ENCODE measurements at places on chromosomes 6 and 20.
A peak's percentile ranks its signal among the peaks of the same experiment; 100 is the strongest.

GRCh38 chr6:139981768-139982181 lies 607.3 kb upstream of the CITED2 start:
- peak; percentile 92 for DNase-seq

- no peak for DNase-seq
These were observed 82.1 kb downstream of the PREP start for GRCh38 chr6:105320765-105321164.

DNA sequence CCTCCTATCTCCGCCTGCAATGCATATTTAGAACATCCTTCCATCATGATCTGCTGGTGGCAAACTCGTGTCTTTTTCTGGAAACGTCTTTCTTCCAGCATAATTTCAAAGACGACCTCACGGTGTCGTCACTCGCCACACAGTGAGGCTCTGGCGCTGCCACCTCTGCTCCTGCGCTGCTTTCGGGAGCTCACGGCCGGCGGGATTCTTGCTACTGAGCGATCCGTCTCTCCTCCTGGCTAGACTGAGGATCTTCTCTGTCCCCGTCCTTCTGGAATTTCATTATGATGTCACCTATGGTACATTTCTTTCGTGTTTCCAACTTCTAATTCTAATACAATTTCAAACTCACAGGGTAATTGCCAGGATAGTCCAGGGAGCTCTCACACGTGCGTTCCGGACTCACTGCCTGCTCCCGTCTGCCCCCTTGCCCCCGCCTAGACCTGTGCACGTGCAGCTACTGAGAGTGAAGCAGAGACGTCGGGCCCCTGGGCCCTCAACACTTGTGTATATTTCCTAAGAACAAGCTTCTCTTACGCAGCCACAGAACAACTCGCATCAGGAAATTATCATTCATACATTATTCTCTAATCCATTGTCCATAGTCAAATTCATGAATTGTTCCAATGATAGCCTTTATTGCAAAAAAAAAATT lies 25.5 kb upstream of the HELZ2 start:
- no peak for DNase-seq

GRCh38 chr20:64114356-64114971 lies 7.1 kb upstream of the NPBWR2 start:
- DNase-seq, result no peak

DNA sequence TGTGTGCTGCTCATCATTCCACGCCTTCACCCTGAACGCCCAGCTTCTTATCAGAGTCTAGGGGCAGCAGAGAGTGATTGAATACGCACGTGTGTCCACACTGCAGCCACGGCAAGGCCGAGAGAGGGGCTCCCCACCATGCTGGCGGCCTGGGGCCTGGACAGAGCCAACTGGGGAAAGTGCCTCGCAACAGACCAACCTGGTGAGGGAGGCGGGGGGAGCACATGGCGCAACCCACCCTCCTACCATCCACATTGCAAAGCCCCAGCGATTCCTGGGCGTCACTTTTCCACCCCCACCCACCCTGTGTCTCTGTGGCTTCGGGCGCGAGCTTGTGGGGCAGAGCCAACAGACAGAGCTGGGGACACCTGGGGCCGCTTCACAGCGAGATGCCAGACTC lies 66.4 kb upstream of the DUSP22 start:
- DNase-seq, result no peak

GRCh38 chr6:53310771-53311585 lies 37.8 kb downstream of the ELOVL5 start:
- DNase-seq, result peak; percentile 43

DNA sequence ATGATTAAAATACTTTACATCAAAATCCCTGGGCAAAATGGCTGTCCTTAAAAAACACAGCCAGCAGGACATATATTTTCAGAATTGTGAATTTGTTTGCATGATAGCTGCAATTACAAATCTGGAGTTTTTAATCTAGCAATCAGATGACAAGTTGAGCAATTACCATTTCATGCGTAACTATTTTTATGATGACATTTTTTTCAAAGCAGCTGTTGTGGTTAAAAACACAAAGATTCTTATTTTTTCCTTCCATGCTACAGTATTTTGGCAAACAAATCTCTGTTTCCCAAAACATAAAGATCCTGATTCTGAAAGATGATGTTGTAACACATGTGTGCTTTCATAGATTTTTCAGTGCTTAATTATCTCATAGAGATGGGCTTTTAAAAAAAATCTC lies 90.2 kb downstream of the PHACTR1 start:
- DNase-seq, result no peak

GRCh38 chr20:62239278-62239879 lies 1.1 kb downstream of the OSBPL2 start:
- peak; percentile 9 for DNase-seq

- DNase-seq, result no peak
These were observed 220.8 kb upstream of the HEY2 start for GRCh38 chr6:125528621-125529041.

DNA sequence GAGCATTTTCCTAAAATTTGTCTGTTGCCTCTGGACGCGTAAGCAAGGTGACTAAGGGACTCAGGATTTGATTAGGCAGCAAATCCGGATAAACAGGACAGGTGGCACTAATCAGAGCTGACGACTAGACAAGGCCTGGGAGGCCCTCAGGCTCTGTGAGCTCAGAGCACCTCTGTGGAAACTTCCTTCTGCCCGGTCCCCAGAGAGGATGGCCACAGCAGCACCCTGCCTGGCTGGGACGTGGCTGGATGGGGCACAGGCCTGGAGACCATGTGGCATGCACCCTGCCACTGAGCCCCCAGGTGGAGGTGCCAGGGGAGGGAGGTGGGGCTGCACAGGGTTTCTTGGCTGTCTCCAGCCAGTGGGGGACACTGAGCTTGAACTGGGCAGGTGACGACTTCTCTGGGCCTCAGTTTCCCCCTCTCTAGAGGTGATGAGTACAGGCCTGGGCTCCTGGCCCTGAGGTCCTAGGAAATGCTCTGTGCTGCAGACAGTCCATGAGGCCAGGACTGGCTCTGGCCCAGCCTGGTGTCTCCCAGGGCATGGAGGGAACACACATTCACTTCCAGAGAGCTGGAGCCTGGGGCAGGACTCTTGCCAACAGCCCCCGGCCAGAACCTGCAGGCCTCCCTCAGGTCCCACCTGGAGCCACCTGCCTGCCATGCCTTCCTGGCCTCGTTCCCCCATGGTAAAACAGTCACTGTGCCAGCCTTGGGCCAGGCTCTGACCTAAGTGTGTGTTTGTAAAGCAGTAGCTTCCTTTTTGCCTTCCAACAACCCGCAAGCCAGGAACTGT lies 39.6 kb upstream of the STX16 start:
- DNase-seq, result no peak

DNA sequence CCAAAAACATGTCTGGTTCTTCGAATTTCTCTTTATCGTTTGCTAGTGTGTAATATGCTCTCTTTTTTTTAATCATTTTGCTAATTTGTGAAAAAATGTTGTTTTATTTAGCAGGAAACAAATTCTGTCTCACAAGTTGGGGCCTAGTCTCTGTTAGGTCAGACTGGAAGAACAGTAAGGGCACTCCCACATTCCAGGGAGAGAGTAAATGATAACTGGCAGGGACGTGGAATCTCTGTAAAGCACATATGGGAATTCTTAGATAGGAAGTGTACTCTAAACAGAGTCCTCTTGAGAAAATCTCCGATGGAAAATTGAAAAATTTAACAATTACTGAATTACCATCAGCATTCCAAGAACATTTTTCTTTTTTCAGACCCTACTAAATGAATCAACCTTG lies 16.4 kb upstream of the CCDC28A start:
- DNase-seq, result peak; percentile 18

DNA sequence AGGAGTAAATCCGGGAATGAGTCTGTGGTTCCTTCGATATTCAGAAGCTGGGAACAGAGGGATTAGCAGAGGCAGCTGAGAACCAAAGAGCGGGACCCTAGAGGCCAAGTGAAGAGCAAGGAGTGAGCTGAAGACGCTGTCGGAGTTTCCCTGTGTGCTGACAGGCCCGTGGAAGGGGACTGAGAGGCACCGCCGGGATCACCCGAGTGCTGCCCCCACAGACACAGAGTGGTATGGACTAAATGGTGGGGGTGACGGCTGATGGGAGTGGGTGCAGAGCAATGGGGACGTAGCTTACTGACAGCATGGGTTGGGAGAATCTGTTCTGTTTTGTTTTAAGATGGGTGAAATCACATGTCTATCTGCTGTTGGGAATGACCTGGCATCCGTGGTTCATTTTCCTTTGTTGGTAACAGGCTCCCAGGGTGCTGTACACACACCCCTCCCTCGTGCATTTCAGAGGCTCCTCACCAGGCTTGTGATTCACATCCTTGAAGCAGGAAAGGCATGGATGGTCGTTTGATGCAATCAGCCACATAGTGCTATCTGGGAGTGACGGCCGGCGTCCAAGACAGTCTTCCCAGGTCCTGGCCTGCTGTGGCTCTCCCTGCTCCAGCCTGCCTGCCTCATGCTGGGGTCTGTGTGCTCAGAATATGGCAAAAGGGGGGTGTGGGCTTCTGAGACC lies 97.4 kb downstream of the THBS2 start:
- DNase-seq, result peak; percentile 75

- no peak for DNase-seq
These were observed 44.6 kb downstream of the ELMO2 start for GRCh38 chr20:46361811-46362210.

- DNase-seq, result peak; percentile 70
These were observed 285.4 kb upstream of the FLRT3 start for GRCh38 chr20:14622796-14623195.

- no peak for DNase-seq
These were observed 127.3 kb downstream of the BANF2 start for GRCh38 chr20:17827079-17827478.
